ENCODE measurements at places on chromosomes 3 and 15. TPM values are rescaled to one million over a fixed set of nuclear protein-coding genes. Genes with fewer than 3 reads are reported as not detected.
A peak's percentile ranks its signal among the peaks of the same experiment; 100 is the strongest.

DNA sequence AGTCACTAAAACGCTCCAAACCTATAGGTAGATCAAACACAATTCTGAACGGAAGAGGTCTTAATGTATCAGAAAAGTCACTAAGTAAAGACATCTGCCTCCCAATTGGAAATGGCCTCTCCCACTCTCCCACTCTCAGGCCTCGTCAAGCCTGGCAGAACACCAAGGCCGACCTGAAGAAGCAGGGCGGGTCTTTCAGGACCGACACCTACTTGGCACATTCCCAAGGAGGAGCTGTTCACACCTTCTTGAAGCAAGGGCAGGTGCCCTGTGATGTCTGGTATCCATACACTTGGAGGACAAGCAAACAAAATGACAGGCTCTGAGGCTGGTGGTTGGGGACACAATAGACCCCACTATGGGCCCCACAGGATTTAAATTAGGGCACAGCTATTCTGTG lies 30.0 kb downstream of the XXYLT1 start:
- no peak for DNase-seq

- DNase-seq, result no peak
Observed at GRCh38 chr3:73188707-73189106, 127.2 kb downstream of the EBLN2 start.

GRCh38 chr3:45180051-45180450 lies 33.9 kb upstream of the CDCP1 start:
- DNase-seq, result peak; percentile 90

LRRC15 gene
- 16.4 TPM for total RNA-seq

DNA sequence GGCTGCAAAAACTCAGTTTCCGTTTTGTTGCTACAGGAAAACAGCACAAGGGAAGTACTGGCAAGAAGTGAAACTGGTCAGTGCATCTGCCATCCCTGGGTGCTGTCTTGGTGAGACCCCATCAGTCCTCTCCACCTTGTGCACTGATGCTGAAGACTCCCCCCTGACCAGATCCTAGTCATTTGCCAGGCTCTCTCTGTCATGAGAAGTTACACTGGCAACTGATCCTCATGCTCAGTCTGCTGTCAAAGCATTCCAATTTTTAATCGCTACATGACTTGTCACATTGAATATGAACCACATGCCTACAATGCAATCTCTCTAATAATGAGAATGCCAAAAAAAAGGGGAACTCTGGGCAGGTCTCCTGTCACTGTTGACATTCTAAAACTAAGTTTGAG lies 296.5 kb downstream of the ZIC1 start:
- DNase-seq, result no peak

DNA sequence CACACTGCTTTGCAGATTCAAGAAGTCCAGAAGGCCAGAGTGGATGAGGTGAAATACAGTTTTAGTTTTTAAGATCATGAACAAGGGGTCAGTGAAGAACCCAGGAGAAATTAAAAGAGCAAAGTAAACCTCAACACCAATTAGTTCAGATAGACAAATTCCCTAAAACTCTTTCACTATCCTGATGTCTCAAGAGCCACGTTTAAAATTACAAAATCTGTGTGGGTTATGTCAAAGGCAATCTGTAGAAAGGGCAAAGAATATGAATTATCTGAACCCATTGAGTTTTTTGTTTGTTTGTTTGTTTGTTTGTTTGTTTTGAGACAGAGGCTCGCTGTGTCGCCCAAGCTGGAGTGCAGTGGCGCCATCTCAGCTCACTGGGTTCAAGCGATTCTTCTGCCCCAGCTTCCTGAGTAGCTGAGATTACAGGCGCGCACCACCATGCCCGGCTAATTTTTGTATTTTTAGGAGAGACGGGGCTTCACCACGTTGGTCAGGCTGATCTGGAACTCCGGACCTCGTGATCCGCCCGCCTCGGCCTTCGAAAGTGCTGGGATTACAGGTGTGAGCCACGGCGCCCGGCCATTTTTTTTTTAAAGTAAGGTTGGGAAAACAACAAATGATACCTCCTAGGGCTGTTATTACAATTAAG lies 32.1 kb upstream of the ST3GAL6 start:
- no peak for DNase-seq

XCR1 gene
- not detected for total RNA-seq

IL16 gene
- 0.32 TPM for total RNA-seq

GRCh38 chr3:55484801-55485791 lies 2.0 kb downstream of the WNT5A start:
- peak; percentile 82 for DNase-seq

DNA sequence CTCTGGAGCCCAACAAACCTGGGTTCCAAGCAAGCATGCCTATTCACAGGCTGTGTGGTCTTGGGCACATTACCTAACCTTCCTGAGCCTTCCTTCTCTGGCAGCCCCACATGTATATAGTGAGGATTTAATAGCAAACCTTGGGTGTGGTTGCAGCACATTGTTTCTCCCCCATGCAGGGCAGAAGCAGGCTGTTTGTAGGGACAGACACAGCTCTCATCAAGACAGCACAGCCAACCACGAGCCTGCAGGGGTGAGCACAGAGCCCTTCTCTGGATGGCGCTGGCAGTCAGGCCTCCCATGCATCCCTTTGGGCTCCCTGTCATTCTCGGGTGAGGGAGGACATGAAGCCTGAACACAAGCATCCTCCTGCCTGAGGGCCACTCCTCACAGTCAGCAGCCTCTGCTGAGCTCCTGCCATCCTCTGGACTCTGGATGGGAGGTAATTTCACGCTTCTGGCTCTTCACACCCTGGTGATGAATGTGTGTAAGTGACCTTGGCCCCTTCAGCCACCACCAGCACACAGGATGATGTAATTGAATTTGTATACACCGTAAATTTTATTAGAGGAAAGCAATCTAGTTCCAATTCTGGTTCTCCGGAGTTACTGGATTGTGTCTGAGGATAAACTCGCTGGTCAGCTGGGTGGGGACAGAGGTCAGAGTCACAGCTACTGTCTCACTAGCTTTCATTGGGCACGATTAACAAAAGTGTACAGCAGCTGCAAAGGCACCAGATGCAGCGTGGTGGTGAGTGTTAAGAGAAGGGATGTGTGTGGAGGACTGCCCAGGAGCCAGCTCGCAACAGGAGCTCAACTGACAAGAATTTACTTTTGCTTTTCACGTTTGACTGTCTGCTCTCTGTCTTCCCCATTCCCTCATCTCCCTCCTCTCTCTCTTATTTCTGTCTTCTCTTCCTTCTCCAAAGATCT lies 118.1 kb downstream of the CLSTN2 start:
- no peak for DNase-seq

GRCh38 chr3:159130108-159130507 lies 328.3 kb downstream of the MFSD1 start:
- DNase-seq, result peak; percentile 8

DNA sequence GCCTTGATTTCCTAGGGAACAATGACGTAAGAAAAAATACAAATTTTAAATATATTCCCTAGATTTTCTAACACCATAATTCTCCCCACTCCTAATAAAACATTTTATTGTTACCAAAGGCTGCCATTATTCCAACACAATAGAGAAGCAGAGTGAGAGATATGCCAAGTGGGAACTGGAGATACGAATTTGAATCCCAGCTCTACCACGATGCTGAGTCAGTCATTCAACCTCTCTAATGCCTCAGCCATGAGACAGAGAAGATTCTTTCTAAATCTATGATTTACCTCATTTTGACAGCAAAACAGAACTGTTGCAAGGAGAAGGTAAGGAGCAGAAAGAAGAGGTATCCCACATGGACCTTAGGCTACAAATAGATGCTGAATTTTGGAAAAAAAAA lies 112.5 kb downstream of the IGF2BP2 start:
- DNase-seq, result peak; percentile 74

- DNase-seq, result peak; percentile 38
Observed at GRCh38 chr15:94206463-94207167, 24.7 kb upstream of the MCTP2 start.

DNA sequence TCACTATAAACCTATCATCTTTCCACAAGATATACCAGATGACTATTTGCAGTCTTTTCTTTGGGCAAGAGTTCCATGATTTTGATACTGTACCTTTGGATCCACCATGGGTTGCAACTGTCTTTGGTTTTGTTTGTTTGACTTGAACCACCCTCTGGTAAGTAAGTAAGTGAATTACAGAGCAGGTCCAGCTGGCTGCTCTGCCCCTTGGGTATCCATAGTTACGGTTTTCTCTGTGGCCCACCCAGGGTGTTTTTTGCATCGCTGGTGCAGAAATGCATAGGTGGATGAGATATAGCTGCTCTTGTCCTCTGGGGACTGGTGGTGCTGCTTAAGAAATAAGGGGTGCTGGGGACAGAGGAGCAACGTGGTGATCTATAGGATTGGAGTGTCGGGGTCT lies 33.8 kb downstream of the CHDH start:
- no peak for DNase-seq

ERC2 gene
- not detected for total RNA-seq

GRCh38 chr3:46107682-46108081 lies 80.4 kb upstream of the XCR1 start:
- DNase-seq, result no peak

- DNase-seq, result no peak
Observed at GRCh38 chr15:49441816-49442215, 18.8 kb downstream of the FGF7 start.

DNA sequence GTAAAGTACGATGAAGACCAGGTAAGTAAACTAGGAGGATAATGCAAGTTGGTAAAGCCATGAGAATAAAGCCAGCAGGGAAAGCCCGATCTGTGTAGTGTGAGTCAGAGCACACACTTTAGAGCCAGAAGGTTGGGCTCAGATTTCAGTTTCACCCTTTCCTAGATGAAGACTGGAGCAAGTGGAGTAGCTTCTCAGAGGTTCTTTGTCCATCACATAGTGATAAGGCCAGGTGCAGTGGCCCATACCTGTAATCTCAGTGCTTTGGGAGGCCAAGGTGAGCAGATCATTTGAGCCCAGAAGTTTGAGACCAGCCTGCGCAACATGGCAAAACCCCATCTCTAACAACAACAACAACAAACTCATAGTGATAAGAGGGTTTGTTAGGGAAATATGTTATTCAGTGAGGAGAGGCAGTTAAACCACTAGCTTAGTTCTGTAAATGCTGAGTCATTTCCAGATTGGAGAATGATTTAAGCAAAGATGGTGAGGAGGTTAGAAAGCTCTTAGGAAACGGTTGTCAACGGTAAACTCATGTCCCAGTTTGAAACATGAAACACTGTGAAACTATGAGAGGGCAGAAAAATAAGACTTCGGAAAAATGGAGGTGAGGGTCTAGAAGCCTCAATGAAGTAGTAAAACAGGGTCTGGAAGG lies 39.0 kb downstream of the IL12A start:
- peak; percentile 82 for DNase-seq

DNA sequence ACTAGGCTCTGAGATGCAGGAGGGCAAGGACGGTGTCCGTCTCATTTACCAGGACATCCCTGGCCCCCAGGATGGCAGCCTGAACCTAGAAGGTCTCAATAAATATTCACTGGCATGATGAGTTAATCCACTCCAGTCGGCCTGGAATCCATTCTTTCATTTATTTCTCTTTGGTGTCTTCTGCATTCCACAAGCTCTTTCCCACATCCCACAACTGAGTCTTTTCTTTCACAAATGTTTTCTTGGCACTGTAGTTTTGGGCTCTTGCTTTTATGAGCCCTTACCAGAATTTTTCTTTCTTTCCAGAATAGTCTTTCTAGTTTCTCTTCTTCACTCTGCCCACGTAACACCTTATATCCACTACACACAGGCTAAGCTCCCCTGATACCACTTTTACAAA lies 778.0 kb downstream of the AGBL1 start:
- no peak for DNase-seq

- DNase-seq, result peak; percentile 88
Observed at GRCh38 chr3:194481103-194481502, 5.7 kb downstream of the ATP13A3 start.

DNA sequence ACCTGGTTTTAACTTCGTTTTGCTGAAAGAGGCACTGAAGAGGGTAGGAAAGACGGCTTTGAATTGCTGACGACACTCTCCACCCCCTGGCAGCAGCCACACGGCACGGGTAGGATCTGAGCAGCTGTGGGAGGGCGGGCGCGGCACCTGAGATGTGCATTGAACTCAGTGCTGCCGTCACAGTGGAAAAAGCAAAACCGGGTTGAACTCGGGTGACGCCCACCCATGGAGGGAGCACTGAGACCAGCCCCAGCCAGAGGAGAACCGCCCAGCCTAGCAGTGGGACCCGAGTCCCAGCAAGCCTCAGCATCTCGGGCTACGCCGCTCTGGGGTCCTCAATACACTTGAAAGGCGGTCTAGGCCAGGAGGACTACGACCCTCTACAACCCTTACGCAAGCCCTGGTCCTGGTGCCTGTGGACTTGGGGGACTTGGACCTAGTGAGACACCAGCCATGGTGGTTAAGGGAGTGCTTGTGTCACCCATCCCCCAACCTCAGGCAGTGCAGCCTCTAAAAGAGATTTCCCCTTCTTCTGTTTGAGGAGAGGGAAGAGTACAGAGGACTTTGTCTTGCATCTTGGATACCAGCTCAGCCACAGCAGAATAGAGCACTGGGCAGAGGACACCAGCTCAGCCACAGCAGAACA lies 50.0 kb upstream of the RPL35A start:
- DNase-seq, result no peak

DNASE1L3 gene
- not detected for total RNA-seq

DNA sequence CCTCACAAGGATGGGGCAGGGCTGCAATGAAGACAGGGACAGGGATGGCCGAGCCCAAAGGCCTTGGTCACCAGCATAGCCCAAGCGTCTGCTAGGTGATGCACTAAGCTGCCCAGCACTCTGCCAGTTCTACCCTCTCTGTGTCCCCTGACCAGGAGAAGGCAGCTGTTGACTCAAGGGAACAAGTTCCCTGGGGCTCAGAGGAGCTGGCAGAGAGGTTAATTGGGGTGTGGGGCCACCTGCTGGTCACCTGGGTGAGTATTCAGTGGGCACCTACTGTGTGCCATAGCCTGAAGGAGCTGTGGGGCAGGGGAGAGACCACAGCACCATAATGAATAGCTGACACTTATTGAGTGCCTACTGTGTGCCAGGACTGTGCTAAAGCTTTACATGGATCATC lies 22.0 kb upstream of the DOCK3 start:
- no peak for DNase-seq

ETV5 gene
- 44.0 TPM for total RNA-seq

GPR176 gene
- total RNA-seq, result 307 TPM

GRCh38 chr15:50082066-50082465 lies 37.0 kb downstream of the ATP8B4 start:
- no peak for DNase-seq

GRCh38 chr3:184335291-184335660 lies 2.1 kb upstream of the FAM131A start:
- peak; percentile 42 for DNase-seq

GRCh38 chr3:52053307-52054304 lies 2.8 kb downstream of the DUSP7 start:
- peak; percentile 74 for DNase-seq

GRCh38 chr15:74191798-74192197 lies 10.8 kb downstream of the STRA6 start:
- DNase-seq, result no peak

GOLGA8S gene
- 0.13 TPM for total RNA-seq

DNA sequence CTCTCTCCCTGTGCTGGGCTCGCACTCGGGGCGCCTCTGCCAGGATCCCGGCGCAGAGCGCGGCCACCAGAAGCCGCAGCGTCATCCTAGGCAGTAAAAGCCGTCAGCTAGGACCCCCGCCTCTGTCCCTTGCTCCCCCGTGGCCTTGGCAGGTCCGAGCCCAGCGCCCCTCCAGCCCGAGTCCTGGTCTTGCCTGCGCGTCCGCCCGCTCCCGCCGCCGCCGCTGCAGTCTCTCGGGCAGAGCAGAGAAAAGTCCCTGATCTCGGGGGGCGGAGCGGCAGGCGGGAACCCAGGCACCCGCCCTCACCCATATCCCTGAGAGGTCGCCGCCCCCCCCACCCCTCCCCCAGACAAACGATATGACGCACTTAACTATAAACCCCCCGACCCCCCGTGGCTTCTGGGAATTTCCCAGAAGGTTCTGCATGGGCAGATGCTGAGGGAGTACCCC lies at the start of gene COL7A1:
TSS of gene COL7A1 (minus strand) at position 255 of the 451 bp plus-strand sequence. CDS start at position 85, 170 bp downstream.
- peak; percentile 51 for DNase-seq
